ENCODE measurements at places on chromosomes 13 and 19. TPM values are rescaled to one million over a fixed set of nuclear protein-coding genes. Genes with fewer than 3 reads are reported as not detected.

GRCh38 chr19:55287361-55288079 is 3.7 kb downstream of the BRSK1 start:
- no peak for DNase-seq

SIGLEC5 gene
- not detected for total RNA-seq

- DNase-seq, result no peak
Measured at GRCh38 chr19:29415507-29415906, 110.3 kb upstream of the VSTM2B start.

GRCh38 chr13:67935626-67936025 is 705.5 kb upstream of the PCDH9 start:
- DNase-seq, result no peak

DNA sequence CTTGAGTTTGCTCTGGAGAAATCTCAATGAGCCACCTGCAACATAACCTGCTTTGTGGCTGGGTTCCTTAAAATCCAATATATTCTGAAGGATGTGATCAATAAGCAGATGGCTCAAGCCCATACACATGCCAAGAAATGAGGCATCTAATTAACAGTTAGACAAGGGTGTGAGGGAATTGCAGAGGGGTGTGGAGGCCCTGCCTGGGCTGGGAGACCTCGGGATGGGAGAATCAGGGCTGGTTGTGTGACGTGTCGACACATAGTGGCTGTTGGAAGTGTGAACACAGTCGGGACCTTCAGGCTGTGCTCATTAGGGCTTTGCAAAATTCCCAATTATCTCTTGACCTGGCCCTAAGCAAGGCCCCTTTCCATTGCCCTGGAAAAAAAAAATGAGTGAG is 362.0 kb upstream of the TMTC4 start:
- no peak for DNase-seq

KLK5 gene
- total RNA-seq, result 16.4 TPM

DNA sequence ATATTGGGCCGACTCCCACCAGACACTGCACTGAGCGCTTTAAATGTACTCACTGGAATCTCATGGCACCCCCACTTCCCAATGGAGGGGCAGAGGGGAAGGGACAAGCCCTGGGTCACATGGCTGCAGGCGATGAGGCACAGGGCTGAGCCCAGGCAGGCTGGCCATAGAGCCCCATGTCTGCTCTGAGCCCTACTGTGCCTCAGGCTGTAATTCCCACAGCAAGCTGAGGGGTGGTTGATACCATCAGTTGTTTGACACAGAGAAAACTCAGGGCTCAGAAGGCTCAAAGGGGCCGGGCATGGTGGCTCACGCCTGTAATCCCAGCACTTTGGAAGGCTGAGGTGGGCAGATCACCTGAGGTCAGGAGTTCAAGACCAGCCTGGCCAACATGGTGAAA is 25.1 kb downstream of the RFX1 start:
- no peak for DNase-seq

POU4F1 gene
- total RNA-seq, result under 0.01 TPM

- DNase-seq, result no peak
Measured at GRCh38 chr19:3058009-3058820, 4.1 kb downstream of the TLE5 start.

DNA sequence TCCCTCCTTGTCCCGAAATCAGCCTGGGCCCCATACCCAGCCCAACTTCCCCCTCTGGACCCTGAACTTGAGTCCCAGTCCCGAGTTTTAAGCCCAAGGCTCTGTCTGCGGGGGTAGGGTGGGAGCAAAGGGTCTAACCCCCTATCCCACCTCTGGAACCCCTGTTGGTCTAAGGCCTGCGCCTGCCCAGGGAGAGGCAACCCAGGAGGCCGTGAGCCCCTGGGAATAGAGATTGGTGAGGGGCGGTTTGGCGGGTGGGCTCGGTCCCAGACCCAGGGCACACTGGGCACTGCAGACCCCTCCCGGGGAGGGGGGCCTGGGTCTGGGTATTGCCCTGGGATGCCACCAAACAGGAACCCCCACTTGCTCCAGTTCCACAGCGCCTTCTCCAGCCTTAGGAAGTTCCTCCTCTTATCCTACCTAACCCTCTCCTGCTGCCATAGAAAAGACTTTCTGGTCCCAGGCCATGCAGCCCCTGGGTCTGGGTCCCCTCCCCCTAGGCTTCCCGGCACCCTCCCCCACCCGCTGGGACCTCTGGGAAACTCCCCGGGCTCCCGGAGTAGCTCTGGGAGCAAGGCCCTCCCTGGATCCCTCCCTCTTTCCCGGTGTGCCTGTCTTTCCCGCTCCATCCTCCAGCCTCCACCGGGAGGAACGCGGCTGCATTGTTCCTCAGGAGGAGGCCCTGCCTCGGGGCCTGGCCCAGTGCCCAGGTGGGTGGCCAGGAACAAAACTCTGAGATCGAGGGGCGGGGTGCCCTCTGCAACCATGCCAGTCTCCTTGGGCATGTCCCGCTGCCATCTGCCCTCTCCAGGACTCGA is 33.6 kb upstream of the NANOS3 start:
- no peak for DNase-seq

Measured in epithelial cell of proximal tubule (primary cell).